SW 1271 (cell line): ENCODE measurements at places on chromosomes 3 and 15.

DNA sequence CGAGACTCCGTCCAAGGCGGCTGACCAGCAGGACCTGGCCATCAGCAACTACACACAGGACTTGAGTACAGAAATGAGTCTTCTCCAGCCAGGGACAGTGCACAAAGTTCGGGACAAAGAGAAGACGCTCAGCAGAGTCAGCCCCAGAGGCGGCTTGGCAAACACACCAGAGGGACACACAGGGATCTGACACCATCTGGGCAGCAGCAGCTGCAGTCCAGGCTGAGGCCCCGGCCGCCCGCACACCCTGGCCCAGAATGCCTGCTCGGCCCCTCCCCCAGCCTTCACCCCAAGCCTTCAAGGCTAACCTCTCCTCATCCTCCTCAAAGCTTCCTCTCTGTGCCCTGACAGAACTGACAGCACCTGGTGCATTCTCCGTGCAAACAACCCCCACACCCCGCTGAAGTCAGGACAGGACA lies 61.1 kb downstream of the XXYLT1 start:
- DNase-seq, result no peak

- DNase-seq, result no peak
Observed at GRCh38 chr3:30622047-30622545, 15.7 kb downstream of the TGFBR2 start.

- no peak for DNase-seq
Observed at GRCh38 chr3:127860211-127860696, 37.9 kb upstream of the MGLL start.

DNA sequence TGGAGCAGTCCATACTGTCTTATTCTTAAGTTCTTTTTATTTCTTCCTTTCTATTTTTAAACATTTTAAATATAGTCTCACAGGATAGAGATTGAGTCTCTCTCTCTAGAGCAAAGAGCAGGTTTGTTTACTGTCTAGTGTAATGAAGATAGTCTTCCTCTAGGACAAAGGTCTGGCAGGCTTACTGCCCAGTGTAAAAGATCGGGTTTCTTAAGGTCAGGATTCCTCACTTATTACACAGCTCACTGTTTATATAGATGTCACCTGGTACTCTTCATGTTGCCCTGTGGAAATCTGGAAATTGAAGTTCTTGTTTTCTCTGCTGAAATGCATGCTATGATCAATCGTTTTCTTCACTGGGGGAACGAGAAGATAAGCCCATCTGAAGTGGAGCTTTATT lies 76.0 kb downstream of the ZBBX start:
- no peak for DNase-seq

DNA sequence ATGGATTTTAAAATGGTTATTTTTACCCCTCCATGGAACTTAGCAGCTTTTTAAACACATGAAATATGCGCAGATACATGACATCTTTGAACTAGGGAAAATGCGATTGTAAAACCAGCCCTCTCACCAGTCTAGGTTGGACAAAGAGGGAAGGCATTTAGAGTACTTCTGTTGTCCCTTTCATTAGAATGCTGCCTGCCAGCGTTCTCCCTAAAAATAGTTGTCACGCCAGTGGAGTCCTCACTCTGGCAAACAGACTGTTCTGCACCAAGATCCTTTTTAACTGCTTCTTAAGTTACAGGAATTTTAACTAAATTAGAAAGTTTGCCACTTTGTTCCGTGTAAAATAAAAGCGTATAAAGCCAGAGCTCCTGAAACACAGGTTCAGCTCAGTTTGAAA lies 295.3 kb downstream of the VPS13C start:
- no peak for DNase-seq

DNA sequence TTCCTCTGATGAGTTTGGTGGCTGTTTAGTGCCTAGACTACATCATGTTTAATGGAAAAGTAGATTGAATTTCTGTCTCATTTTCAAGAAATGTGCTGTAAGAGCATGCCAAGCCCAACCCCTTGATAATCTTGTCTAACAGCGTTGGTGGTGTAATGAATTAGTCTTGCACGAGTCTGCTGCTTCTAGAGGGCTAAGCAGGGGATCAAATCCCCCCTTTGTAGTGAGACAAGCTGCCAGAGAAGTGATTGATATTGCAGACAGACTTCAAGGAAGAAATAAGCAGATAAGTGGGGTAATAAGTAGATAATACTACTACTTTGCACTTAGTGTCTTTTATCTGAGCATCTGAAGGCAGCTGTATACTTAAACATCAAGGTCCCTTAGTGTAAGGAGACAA lies 141.4 kb downstream of the TP63 start:
- no peak for DNase-seq

- no peak for DNase-seq
Observed at GRCh38 chr3:134666885-134667284, 16.1 kb upstream of the KY start.

DNA sequence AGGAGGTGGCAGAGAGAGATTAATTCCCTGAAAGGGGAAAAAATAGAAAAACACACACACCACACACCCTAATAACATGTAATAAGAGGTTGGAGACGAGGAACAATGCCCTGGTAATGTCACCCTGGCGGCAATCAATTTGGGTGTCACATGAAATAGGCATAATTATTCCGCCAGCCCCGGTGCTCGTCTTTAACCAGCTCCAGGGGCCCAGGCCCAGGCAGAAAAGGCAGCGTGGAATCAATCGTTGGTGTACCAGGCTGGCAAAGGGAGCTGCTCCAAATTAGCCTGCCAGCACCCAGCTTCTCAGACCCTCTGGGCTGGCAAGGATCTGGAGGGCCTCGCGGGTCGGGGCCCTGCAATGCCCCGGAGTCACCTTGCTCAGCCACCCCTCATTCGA lies 5.6 kb downstream of the LINGO1 start:
- DNase-seq, result no peak
